ENCODE measurements at places on chromosomes 16 and 17.
A peak's percentile ranks its signal among the peaks of the same experiment; 100 is the strongest.

DNA sequence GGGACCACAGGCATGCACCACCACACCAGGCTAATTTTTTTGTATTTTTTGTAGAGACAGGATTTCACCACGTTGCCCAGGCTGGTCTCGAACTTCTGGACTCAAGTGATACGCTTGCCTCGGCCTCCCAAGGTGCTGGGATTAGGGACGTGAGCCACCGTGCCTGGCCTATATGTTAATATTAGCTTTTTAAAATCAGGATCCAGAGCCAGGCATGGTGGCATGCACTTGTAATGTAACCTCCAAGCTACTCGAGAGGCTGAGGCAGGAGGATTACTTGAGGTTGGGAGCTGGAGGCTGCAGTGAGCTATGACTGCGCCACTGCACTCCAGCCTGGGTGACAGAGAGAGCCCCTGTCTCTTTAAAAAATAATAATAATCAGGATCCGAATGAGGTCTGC, 8.5 kb upstream of the ADCY7 start:
- DNase-seq = no peak
- H3K36me3 ChIP-seq = no peaks in the 10 kb centered on the region
- H3K4me1 ChIP-seq = peaks cover 18% of the 10 kb centered on the region
- no peak overlapping the region for H3K27ac ChIP-seq

DNA sequence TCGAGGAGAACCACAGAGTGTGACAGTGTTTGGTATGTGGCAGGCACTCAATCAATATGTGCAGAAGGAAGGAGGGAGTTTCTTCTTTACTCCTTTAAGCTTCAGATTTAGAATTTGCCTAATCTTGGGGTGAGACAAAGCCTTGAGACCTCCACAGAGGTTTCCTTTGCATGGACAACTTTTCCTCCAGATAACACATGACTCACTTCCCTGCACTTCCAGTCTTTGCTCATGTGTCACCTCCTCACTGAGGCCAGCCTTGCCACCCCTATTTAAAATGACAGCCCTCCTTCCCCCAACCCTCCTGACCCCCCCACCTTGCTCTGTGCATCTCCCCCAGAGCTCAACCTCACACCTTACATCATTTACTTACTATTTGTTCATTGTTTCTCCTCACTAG, 17.4 kb upstream of the NOS2 start:
- H3K4me1 ChIP-seq = no peaks in the 10 kb centered on the region
- peaks cover 22% of the 10 kb centered on the region for H3K36me3 ChIP-seq
- H3K27me3 ChIP-seq = no peaks in the 10 kb centered on the region
- no peak overlapping the region for H3K4me3 ChIP-seq
- no peak for DNase-seq
- no peak overlapping the region for H3K27ac ChIP-seq

- no peak for DNase-seq
- H3K36me3 ChIP-seq = no peaks in the 10 kb centered on the region
- peaks cover 3% of the 10 kb centered on the region for H3K4me1 ChIP-seq
- H3K27ac ChIP-seq = no peak overlapping the region
- no peak overlapping the region for H3K4me3 ChIP-seq
- no peaks in the 10 kb centered on the region for H3K27me3 ChIP-seq
Measured at GRCh38 chr17:59804901-59805465, 87.8 kb downstream of the TUBD1 start.

- no peaks in the 10 kb centered on the region for H3K27me3 ChIP-seq
- peaks cover 14% of the 10 kb centered on the region for H3K36me3 ChIP-seq
- H3K27ac ChIP-seq = peak overlapping the region; percentile 33
- peaks cover 32% of the 10 kb centered on the region for H3K4me1 ChIP-seq
- peak; percentile 75 for DNase-seq
Measured at GRCh38 chr16:3789375-3790099, 72.2 kb upstream of the TRAP1 start.

DNA sequence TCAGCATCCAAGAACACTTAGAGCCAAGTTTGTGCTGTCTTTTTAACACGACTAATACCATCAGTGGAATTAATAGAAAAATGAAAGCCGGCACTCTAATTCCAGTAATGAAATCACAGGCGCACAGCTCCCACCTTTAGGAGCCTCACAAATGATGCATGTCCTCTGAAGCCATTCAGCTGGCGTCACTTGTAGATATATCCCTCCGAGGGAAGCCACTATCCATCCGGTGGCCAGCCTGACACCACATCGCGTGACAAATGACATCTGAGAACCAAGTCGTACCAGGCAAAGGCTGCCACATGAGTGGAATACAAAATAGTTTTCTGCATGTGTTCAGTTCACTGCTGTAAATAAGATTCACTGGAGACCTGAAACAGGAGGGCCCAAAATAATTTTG, 205.6 kb downstream of the GRIN2A start:
- no peak for DNase-seq
- no peaks in the 10 kb centered on the region for H3K27me3 ChIP-seq
- no peaks in the 10 kb centered on the region for H3K4me1 ChIP-seq

- peaks cover 5% of the 10 kb centered on the region for H3K36me3 ChIP-seq
- H3K27ac ChIP-seq = no peak overlapping the region
- H3K27me3 ChIP-seq = no peaks in the 10 kb centered on the region
- DNase-seq = no peak
Measured at GRCh38 chr16:12320298-12320706, 343.8 kb downstream of the SNX29 start.

- no peaks in the 10 kb centered on the region for H3K4me1 ChIP-seq
- no peak for DNase-seq
- no peak overlapping the region for H3K4me3 ChIP-seq
- H3K27me3 ChIP-seq = peaks cover 20% of the 10 kb centered on the region
- no peak overlapping the region for H3K27ac ChIP-seq
- no peaks in the 10 kb centered on the region for H3K36me3 ChIP-seq
Measured at GRCh38 chr16:56102183-56102686, 89.1 kb upstream of the GNAO1 start.

- H3K36me3 ChIP-seq = peaks cover 48% of the 10 kb centered on the region
- H3K27me3 ChIP-seq = no peaks in the 10 kb centered on the region
- H3K4me3 ChIP-seq = no peak overlapping the region
- no peak for DNase-seq
- no peaks in the 10 kb centered on the region for H3K4me1 ChIP-seq
Measured at GRCh38 chr16:27482397-27483087, 67.2 kb downstream of the GTF3C1 start.

- H3K4me3 ChIP-seq = no peak overlapping the region
- no peaks in the 10 kb centered on the region for H3K4me1 ChIP-seq
- no peak overlapping the region for H3K27ac ChIP-seq
- DNase-seq = no peak
- H3K36me3 ChIP-seq = no peaks in the 10 kb centered on the region
Measured at GRCh38 chr16:6735631-6736030, 597.0 kb upstream of the RBFOX1 start.

- peaks cover 10% of the 10 kb centered on the region for H3K36me3 ChIP-seq
- H3K4me3 ChIP-seq = no peak overlapping the region
- no peaks in the 10 kb centered on the region for H3K4me1 ChIP-seq
- DNase-seq = no peak
- no peaks in the 10 kb centered on the region for H3K27me3 ChIP-seq
Measured at GRCh38 chr16:48300391-48300856, 53.1 kb upstream of the ABCC11 start.

- no peak overlapping the region for H3K27ac ChIP-seq
- H3K36me3 ChIP-seq = peaks cover 13% of the 10 kb centered on the region
- no peak overlapping the region for H3K4me3 ChIP-seq
- DNase-seq = no peak
Measured at GRCh38 chr17:78952706-78953105, 27.0 kb downstream of the LGALS3BP start.

DNA sequence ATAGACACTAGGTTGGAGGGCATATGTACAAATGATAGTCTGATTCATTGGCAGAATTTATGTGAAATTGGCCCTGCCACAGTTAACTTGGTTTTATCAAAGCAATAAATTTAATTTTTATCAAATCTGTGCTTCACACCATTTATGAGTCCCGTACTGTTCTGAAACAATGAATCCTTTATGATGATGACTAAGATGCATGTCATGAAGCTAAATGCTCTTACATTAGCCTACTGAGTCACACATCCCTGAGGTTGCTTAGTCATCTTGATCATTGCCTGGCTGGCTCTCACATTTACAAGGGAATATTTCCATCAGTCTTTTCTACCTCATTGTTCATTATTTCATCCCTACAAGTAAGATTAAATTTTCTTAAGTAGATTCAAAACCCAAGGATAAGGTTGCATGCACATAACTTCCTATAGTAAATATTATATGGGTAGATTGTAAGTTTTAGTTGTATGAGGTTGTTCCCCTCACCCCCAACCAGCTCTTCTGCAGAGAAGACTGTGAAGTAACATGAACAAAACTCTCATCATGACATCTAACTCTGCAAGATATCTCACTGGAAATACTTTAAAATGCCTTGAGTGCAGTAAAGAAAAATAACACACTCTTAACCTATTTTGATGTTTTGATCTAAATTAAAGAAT, 170.7 kb downstream of the CYB561 start:
- DNase-seq = no peak
- no peaks in the 10 kb centered on the region for H3K27me3 ChIP-seq
- H3K4me3 ChIP-seq = no peak overlapping the region
- no peak overlapping the region for H3K27ac ChIP-seq

DNA sequence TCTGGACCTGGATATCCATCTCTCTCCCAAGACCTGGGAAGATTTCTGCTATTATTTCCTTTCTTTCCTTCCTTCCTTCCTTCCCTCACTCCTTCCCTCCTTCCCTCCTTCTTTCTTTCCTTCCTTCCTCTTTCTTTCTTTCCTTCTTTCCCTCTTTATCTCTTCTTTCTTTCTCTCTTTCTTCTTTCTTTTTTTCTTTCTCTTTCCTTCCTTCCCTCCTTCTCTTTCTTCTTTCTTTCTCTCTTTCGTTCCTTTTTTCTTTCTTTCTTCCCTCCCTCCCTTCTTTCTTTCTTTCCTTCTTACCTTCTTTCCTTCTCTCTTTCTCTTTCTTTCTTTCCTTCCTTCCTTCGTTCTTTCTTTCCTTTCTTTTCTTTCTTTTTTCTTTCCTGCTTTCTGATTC, 37.8 kb upstream of the N4BP1 start:
- peaks cover 5% of the 10 kb centered on the region for H3K36me3 ChIP-seq
- no peak overlapping the region for H3K27ac ChIP-seq

GRCh38 chr16:73108195-73108963, 60.5 kb upstream of the ZFHX3 start:
- no peak overlapping the region for H3K4me3 ChIP-seq
- no peaks in the 10 kb centered on the region for H3K36me3 ChIP-seq
- no peaks in the 10 kb centered on the region for H3K4me1 ChIP-seq
- peaks cover 6% of the 10 kb centered on the region for H3K27me3 ChIP-seq
- DNase-seq = no peak

DNA sequence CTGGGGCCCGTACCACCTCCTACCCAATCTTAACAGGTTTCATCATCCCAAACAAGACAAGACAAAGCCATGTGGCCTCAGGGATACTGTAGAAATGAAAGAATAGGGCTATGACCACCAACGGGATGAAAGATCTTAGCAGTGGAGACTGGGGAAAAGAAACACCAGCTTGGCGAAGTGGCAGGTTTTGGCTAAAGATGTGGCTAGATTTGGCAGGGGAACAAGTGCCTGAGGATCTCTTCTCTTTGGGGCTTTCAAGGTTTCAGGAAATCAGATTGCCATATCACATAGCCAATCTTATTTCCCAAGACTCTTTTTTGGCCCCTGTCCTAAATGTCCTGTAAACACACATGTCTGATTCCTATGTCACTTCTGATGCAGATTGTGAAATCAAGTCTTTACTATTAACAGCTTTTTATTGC, 6.9 kb downstream of the KRT24 start:
- H3K4me3 ChIP-seq = no peak overlapping the region
- no peaks in the 10 kb centered on the region for H3K4me1 ChIP-seq
- H3K27me3 ChIP-seq = peaks cover 3% of the 10 kb centered on the region

- no peaks in the 10 kb centered on the region for H3K4me1 ChIP-seq
- H3K36me3 ChIP-seq = no peaks in the 10 kb centered on the region
- no peak for DNase-seq
- no peak overlapping the region for H3K4me3 ChIP-seq
- H3K27me3 ChIP-seq = peaks cover 11% of the 10 kb centered on the region
Measured at GRCh38 chr16:54977211-54977610, 46.5 kb downstream of the IRX5 start.

GRCh38 chr17:7229504-7229903, 4.8 kb downstream of the DVL2 start:
- DNase-seq = no peak
- H3K4me3 ChIP-seq = no peak overlapping the region
- H3K36me3 ChIP-seq = peaks cover 5% of the 10 kb centered on the region
- peaks cover 16% of the 10 kb centered on the region for H3K4me1 ChIP-seq
- H3K27me3 ChIP-seq = no peaks in the 10 kb centered on the region

DNA sequence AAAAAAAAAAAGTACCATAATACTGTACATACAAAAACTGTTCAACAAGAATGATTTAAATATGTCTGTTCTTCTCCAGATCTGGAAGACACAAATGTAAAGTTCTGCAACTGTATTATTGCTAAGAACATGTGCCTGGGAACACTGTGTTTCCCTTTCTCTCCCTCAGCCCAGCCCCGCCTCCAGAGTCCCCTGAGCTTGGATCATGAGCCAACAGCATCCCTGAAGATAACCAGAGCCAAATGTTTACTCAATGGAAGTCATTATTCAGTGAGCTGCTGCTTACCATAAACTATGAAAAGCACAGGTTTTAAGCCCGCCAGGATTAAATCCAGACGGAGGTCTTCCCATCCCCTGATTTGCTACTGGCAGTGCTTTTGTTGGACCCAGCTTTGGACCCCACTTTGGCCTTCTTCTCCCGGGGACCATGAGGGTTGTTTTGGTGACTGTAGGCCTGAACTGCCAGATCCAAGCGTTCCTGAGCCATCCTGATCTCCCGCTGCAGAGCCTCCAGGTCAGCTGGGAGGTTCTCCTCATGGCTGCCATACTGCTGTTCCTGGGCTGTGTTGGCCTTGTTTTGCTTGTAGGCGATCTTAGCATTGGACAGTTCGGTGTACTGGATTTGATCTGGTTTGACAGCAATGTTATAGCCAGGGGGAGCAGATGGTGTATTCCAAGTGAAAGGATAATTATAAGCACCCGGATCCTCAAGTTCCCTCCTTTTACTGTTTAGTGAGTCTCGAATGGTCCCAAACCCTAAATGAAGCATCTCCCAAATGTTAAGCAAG, 25.6 kb downstream of the GJC1 start:
- no peak overlapping the region for H3K27ac ChIP-seq
- peaks cover 4% of the 10 kb centered on the region for H3K27me3 ChIP-seq
- DNase-seq = no peak

GRCh38 chr16:72827866-72828265, 220.1 kb downstream of the ZFHX3 start:
- H3K4me1 ChIP-seq = no peaks in the 10 kb centered on the region
- no peaks in the 10 kb centered on the region for H3K36me3 ChIP-seq
- no peaks in the 10 kb centered on the region for H3K27me3 ChIP-seq

DNA sequence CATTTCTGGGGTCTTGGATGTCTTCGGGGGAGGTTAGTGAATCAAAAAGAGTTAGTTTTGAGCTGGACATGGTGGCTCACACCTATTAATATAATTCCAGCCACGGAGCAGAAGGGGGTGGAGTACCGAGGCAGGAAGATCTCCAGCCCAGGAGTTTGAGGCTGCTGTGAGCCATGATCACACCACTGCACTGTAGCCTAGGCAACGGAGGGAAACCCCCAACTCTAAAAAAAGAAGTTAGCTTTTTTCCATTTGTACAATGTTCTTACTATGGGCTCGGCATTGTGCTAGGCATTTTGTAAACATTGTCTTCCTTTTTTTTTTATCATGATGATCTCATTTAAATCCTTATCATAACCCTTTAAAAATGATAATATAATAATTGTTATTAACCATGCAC, 8.3 kb upstream of the SNF8 start:
- no peak overlapping the region for H3K27ac ChIP-seq
- peaks cover 9% of the 10 kb centered on the region for H3K4me1 ChIP-seq
- no peaks in the 10 kb centered on the region for H3K36me3 ChIP-seq
- H3K4me3 ChIP-seq = peak overlapping the region; percentile 26

- no peaks in the 10 kb centered on the region for H3K27me3 ChIP-seq
- no peak overlapping the region for H3K4me3 ChIP-seq
- H3K36me3 ChIP-seq = no peaks in the 10 kb centered on the region
- H3K4me1 ChIP-seq = no peaks in the 10 kb centered on the region
Measured at GRCh38 chr16:12260647-12261262, 284.2 kb downstream of the SNX29 start.

Measured in naive thymus-derived CD8-positive, alpha-beta T cell (primary cell).